ENCODE measurements at places on chromosomes 12 and 14.

- no peak for DNase-seq
These were observed 56.4 kb downstream of the PITPNM2 start for GRCh38 chr12:123094349-123095077.

DNA sequence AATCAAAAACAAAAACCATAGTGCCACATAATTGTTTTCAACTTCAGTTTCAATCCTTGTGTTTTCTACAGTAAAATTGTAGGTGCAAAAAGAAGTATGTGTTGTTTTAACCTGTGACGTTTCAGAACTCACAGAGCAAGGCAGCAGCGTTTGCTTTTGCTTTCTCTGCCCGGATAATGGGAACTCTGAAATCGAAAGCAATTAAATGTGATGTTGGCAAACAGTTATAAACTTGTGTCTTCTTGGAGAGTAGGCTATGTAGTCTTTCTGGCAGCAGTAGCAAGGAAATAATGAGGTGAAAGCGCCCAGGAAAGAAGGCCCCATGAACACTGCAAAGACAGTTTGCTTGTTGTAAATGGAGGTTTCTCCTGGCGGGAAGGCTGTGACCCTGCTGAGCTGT lies 39.1 kb downstream of the FNTB start:
- no peak for DNase-seq

DNA sequence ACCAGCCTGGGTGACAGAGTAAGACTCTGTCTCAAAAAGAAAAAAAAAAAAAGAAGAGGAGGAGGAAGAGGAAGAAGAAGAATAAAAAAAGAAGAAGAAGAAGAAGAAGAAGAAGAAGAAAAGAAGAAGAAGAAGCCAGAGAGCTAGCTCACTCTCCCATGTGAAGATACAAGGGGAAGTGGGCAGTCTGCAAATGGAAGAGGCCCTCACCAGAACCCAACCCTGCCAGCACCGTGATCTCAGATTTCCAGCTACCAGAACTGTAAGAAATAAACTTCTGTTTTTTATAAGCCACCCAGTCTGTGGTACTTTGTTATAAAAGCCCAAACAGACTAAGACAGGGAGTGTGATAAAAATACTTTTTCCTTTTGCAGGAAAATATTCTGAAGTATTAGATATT lies 130.7 kb downstream of the ETNK1 start:
- DNase-seq, result no peak

- no peak for DNase-seq
These were observed 59.7 kb downstream of the DAO start for GRCh38 chr12:108939594-108939993.

GRCh38 chr12:77104792-77105191 lies 39.4 kb upstream of the E2F7 start:
- DNase-seq, result no peak

DNA sequence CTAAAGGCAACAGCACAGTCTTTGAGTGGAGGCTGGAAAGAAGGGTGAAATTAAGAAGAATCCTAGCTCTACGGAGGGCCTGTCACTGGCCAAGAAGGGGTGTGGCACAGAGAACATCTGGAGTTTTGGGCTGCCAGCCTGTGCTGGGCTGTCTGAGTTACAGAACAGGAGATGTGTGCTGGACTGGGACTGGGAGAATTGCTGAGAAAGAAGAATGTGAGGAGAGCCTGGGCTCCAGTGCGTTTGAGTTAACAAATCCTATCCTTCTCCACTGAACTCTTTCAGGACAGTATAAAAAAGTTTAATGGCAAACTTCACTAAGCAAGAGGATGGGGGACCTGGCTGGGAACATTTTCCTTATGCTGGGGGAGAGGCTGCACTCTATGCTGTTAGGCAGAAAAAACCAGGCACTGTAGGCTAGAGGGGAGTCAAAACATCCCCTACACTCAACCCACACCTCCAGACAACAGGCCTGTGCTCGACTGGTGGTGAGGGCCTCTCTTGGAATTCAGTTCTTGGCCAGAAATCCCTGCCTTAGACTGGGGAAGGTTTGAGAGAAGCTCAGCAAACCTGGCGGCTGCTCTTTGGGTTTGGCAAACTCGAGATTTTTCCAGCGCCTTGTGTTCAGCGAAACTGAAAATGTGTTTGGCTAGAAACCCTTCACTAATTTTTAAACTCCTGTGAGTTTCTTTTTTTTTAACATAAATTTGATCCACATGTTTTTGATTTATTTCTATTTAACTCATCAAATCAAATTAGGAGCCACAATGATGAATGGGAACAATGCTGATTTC lies 217.3 kb downstream of the MON2 start:
- DNase-seq, result peak; percentile 63

DNA sequence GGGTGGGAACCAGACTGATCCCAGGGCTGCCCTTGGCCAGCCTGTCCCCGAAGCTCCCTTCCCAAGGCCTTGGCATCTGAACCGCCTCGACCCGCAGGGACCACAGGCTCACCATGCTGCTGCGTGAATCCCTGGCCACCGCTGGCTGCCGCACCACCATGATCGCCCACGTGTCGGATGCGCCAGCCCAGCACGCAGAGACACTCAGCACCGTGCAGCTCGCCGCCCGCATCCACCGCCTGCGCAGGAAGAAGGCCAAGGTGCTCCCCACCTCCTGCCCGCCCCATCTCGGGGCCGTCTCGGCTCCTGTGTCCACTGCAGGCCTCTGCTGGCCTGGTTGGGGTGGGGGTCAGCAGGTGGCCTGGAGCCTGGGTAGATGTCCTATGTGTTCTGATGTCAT lies 35.7 kb downstream of the KIF26A start:
- DNase-seq, result no peak

All from left ventricle myocardium inferior (tissue), 1 donor.